ENCODE measurements at places on chromosomes 1 and 21.

- DNase-seq = no peak
Measured at GRCh38 chr1:88311265-88311664, 372.8 kb upstream of the PKN2 start.

DNA sequence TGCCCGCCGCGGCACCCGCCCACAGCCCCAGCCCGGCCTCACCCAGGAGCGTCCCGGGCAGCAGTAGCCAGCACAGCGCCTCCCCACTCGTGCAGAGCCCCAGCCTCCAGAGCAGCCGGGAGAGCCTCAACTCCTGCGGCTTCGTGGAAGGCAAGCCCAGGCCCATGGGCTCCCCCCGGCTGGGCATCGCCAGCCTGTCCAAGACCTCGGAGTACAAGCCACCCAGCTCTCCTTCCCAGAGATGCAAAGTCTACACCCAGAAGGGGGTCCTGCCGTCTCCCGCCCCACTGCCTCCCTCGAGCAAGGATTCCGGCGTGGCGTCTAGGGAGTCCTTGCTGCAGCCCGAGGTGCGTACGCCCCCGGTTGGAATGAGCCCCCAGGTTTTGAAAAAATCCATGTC lies 531.2 kb downstream of the KIF26B start:
- DNase-seq = no peak

- no peak for DNase-seq
Measured at GRCh38 chr21:42306366-42307035, 8.7 kb downstream of the TFF3 start.

DNA sequence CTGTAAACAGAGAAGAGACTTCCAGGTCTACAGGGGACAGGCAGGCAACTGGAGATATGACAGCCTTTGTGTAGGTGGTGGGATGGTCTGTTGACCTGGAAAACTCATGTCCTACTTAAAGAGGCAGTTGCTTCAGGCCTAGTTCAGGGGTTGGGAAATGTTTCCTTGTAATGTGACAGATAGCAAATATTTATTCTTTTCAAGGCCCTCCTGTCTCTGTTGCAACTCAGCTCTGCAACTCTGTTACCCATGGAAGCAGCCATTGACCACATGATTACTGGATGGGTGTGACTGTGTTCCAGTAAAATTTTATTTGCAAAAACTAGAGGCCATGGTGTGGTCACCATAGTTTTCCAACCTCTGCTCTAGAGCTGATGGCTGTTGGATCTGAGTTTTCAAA lies 341.9 kb downstream of the PTBP2 start:
- no peak for DNase-seq

- DNase-seq = no peak
Measured at GRCh38 chr1:165383067-165383466, 26.6 kb upstream of the LMX1A start.

GRCh38 chr21:27448960-27449359 lies 482.1 kb upstream of the ADAMTS5 start:
- DNase-seq = no peak

- DNase-seq = no peak
Measured at GRCh38 chr1:165355977-165356811, at the start of gene LMX1A. Gene LMX1A, minus strand, starts transcription at chr1:165356715. Its CDS starts 1,156 bp downstream, at chr1:165355559.

GRCh38 chr1:108034396-108034795 lies 69.4 kb upstream of the VAV3 start:
- DNase-seq = no peak

DNA sequence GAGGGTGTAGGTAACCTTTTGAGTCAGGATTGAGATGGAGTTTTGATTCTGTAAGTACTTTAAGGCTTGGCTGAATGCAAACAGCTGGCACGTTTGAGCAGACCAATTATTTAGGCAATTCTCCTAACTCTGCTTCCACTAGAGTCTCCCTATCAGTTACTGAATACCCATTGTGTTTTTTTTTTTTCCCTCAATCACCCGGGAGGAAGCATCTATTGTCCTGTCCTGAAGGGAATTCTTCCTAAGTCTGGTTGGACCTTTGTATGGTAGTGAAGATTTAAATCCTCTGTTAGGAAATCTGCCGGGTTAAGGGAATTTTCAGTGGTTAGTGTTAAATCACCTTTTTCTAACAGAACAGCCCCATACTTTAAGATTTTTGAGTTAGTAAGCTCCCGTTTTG lies 571.2 kb upstream of the USP24 start:
- DNase-seq = no peak

DNA sequence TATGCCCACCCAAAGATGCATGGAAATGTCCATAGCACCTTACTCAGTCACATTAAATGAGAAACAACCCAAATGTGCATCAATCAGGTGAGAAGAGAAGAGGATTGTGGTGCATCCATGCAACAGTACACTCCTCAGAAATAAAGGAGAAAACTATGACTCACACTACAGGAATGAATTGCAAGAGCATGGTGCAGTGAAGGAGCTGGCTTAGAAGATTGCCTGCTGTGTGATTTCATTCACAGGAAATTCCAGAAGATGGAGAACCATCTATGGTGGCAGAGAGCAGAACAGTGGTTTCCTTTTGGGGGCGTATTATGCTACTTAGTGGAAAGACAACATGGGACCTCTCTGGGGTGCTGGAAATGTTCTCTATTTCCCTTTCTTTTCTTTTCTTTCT lies 278.6 kb upstream of the AJAP1 start:
- no peak for DNase-seq

DNA sequence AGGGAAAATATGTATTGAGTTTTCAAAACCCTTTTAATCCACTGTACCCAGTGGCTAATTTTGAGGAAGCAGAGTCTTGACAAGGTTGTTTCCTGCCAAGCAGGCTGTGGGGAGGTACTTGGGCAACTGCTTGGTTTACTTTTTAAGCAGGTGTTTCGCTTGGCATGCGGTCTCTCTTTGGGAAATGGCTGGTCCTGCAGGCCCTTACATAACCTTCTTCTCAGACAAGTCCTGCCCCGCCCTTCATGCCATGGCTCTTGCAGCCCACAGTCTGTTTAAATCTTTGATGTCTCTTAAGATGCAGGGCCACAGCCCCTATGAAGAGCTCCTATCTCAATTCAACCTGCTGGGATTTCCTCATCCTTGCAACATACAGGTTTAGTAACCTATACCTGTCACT lies 36.0 kb upstream of the ABCD3 start:
- DNase-seq = no peak

DNA sequence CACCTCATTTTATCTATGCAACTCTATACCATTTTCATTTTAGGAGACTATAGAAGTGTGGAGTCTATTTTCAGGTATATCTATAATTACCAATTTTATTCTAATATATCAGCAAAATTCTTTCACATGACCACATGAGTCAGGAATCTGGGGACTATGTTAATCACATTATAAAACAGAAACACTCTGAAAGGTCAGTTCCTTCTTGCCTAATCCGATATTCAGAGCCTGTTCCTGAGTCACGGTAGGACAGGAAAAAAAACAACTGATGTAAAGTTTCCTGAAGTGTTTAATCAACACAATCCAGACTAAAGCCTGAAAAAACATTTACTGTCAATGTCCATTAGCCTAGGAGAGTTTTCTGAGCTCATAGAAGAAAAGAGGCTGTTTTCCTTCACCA lies 1902.3 kb downstream of the NCAM2 start:
- no peak for DNase-seq

DNA sequence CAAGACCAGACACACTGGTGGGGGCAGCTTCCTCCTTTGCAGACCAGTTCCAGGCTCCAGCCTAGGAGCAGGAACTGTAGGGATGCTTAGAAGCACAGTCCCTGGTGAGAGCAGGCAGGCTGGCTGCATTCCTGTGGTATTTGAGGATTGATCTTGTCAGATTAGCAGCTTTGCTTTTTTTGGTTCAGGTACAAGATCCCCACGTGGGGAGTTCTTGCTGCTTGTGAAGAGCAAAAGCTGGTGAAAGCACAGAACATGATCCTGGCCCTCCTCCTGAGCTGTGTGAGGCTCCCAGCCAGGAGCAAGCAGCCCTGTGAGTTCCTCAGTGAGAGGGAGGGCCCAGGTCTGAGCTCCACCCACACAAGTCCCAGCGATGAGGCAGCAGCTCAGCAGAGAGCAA lies 75.3 kb upstream of the ARTN start:
- no peak for DNase-seq

- no peak for DNase-seq
Measured at GRCh38 chr1:3058263-3059030, 10.6 kb upstream of the PRDM16 start.

- DNase-seq = peak; percentile 9
Measured at GRCh38 chr1:22452481-22452957, 868 bp downstream of the ZBTB40 start.

- DNase-seq = no peak
Measured at GRCh38 chr1:184030433-184031091, 7.0 kb downstream of the COLGALT2 start.

DNA sequence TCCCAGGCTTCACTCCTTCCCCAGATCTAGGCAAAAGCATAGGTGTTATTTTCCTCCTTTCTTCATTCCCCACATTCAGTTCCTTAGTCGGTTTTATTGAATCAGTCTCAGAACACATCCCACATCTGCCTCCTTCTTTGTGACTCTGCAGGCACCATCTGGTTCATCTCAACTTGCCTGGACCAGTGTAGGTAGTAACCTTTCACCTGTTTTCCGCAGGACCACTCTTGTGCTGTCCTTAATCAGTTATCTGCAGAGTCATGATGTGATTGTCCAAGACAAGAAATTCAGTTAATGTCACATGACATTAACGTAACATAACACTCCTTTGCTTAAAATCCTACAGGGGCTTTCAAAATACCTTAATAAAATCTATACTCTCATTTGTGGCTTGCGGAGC lies 174.6 kb downstream of the CHRM3 start:
- no peak for DNase-seq

DNA sequence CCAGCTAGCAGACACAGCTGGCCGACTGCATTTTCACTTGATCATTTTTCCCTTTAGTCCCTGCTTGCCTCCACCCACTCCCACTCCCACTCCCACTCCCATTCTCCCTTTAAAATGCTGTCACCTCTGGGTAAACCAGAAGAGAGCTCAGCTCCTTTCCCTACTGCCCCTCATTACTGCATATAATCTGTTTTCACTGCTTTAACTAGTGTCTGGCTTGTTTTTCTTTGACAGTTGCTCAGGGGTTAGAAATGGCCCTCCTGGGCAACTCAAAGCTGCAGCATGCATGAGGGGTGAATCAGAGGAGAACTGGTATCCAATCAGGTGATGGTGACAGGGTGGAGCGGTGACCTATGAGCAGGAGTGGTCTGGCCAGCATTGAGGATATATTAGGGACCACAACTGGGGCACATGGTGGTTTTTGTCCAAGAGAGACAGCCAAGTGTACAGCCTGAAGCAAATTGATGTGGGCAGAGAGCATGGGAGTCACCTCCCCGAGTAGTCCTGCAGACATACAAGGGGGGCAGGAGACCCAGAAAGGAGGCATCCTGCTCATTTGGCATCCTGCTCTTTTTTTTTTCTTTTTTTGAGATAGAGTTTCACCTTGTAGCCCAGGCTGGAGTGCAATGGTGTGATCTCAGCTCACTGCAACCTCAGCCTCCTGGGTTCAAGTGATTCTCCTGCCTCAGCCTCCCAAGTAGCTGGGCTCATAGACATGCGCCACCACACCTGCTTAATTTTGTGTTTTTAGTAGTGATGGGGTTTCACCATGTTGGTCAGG lies 42.6 kb upstream of the SRSF10 start:
- DNase-seq = no peak

DNA sequence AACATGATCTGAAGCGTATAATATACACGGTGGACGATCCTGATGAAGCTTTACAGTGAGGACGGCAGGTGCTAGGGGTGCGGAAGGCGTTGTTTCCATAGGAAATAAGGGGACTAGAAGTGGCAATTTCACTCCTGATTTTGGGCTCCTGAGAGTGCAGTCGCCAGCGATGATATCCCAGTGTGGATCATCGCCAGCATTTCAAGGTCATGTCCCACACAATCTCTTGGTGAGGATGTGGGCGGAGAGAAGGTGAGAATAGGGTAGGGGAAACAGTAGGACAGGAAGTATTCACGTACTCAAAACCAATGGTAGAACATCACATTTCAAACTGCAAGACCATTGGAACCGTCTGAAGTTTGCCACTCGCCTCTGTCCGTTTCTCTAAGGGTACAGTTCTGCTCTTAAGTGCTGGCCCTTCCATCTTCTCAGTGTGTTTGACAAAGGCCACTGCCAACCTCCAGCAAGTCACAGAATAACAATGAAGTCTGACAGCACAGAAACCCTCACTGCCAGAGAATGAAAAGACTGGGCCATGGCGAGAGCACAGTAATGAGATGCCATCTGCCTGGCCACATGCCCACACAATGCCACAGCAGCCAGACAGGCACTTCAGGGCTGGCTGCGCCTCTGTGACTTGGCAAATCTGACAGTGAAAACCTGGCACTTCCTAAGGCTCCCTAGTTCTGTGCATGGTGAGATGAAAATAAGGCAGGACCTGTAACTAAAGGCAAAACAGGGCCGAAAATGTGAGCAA lies 27.9 kb downstream of the PCSK9 start:
- no peak for DNase-seq

GRCh38 chr21:25791319-25791718 lies 56.5 kb downstream of the GABPA start:
- no peak for DNase-seq

DNA sequence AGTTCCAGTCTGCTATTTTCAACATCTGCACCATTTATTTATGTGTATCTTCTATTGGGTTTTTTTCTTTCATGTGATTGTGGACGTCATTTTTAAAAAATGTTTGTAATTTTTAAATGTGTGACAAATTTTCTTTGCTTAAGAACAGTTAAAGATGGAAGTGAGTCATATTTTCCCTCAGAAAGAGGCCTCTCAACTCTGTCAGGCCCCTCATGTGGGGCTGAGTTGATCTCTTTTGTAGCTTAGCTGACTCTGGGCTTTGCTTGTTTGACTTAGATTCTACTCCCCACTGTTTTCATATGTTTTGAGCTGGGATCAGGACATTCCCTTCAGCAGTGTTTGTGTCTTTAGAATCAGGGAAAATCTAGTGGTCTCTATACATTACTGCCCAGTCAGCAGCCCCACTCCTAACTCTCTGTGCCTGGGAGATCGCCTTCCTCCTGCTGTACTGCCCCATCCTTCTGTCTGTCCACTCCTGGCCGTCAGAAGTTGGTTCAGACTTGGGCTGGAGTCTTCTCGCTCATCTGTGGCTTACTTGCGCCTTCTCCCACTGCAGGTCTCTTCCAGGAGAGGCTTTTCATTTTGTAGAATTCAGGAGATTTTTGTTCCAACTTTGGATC lies 137.4 kb downstream of the DYRK1A start:
- DNase-seq = no peak

- DNase-seq = no peak
Measured at GRCh38 chr1:75472971-75473603, 137.8 kb downstream of the SLC44A5 start.

GRCh38 chr21:33947451-33948095 lies 32.0 kb upstream of the ATP5PO start:
- peak; percentile 74 for DNase-seq

- DNase-seq = no peak
Measured at GRCh38 chr1:67599085-67599484, 85.9 kb upstream of the GADD45A start.
